ENCODE measurements at places on chromosomes 1 and 21.

GRCh38 chr1:95084317-95085176 is 11.8 kb upstream of the ALG14 start:
- DNase-seq = peak; percentile 27

DNA sequence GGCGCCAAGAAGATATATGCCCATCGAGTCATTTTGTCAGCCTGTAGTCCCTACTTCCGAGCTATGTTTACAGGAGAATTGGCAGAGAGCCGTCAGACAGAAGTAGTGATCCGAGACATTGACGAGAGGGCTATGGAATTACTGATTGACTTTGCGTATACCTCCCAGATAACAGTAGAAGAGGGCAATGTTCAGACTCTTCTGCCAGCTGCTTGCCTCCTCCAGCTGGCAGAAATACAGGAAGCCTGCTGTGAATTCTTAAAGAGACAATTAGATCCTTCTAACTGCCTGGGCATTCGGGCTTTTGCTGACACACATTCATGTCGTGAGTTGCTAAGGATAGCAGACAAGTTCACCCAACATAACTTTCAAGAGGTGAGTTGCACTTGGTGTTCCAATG is 19.1 kb downstream of the KLHL20 start:
- no peak for DNase-seq

- no peak for DNase-seq
These were observed 128.4 kb downstream of the CNIH3 start for GRCh38 chr1:224744521-224744920.

- no peak for DNase-seq
These were observed 257.7 kb upstream of the CSF3R start for GRCh38 chr1:36740446-36740845.

DNA sequence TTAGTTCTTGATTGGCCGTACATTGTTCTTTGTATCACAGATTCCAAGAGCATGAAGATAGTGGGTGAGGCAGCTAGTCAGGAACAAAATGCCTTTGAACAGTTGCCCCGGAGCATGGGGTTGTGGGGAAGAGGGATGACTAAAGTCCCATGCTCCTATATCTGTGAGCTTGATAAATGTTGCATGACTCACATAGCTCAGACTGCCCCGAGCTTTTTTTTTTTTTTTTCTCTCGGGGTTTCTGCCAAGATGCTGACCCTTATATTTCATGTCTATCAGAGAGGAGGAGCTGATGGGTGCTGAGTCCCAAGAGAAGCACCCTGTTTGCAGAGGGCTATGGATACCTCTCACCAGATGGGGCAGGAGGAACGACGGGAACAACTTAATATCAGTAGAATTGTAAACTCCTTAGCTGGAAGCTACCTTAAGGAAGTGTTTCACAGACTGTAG is 40.6 kb downstream of the SRRM1 start:
- DNase-seq = no peak

GRCh38 chr1:182087719-182088350 is 26.3 kb upstream of the ZNF648 start:
- DNase-seq = no peak

- no peak for DNase-seq
These were observed 18.0 kb downstream of the ADORA1 start for GRCh38 chr1:203145321-203146041.

DNA sequence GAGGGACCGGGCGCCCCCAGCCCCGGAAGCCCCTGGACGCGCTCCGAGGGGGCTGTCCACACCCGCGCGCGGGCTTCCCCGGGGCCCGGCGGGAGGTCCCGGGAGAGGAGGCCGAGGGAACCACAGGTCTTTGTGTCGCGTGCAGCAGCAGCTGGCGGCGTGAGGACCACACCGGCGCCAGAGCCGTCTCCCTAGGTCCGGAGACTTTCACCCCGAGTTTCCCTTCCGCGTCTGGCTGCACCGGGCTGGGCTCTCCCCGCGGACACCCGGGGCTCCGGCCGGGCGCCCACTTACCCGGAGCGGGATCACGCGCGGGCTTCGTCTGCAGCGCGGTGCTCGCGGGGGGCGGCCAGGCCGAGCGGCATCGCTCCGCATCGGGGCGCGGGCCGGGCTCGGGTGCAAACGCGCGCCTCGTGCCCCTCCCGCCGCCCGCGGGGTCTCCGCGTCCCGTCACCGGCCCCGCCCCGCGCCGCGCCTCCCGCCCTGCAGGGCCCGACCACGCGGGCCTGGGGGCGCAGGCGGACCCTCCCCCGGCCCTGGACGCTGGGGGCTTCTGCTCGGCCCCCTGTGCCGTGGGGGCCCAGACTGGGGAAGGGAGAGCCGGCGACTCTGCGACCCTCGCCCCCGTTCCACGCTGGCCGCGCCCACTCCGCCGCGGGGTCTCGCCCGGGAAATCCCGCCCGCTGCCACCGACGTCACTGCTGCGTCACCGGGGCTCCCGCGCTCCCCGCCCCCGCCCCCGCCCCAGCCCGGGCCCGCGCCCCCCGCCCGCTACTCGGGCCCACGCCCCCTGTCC is at the start of gene GNG4:
TSS of gene GNG4 (minus strand) at position 417 of the 796 bp plus-strand sequence. CDS start 65,946 bp downstream, outside the sequence.
- peak; percentile 41 for DNase-seq

GRCh38 chr1:28682840-28683239 is 14.3 kb downstream of the GMEB1 start:
- no peak for DNase-seq

- no peak for DNase-seq
These were observed 35.6 kb upstream of the GPR157 start for GRCh38 chr1:9164532-9164900.

DNA sequence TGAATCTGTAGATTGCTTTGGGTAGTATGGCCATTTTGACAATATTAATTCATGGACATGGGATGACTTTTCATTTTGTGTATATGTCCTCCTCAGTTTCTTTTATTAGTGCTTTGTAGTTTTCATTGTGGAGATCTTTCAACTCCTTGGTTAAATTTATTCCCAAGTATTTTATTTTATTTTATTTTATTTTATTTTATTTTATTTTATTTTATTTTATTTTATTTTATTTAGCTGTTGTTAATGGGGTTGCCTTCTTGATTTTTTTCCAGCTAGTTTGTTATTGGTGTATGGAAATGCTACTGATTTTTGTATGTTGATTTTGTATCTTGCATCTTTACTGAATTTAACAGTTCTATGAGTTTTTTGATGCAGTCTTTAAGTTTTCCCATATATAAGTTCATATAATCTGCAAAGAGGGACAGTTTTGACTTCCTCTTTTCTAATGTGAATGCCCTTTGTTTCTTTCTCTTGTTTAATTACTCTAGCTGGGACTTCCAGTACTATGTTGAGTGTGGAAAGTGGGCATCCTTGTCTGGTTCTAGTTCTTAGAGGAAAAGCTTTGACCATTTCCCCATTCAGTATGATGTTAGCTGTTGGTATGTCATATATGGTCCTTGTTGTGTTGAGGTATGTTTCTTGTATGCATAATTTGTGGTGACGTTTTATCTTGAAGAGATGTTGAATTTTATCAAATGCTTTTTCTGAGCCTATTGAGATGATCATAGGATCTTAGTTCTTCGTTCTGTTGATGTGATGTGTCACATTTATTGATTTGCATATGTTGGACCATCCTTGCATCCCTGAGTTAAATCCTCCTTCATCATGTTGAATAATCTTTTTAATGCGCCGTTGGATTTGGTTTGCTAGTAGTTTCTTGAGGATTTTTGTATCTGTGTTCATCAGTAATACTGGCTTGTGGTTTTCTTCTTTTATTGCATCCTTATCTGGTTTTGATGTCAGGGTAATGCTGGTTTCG is 14.3 kb downstream of the CEPT1 start:
- no peak for DNase-seq

- DNase-seq = no peak
These were observed 58.1 kb downstream of the NME7 start for GRCh38 chr1:169309178-169310166.

DNA sequence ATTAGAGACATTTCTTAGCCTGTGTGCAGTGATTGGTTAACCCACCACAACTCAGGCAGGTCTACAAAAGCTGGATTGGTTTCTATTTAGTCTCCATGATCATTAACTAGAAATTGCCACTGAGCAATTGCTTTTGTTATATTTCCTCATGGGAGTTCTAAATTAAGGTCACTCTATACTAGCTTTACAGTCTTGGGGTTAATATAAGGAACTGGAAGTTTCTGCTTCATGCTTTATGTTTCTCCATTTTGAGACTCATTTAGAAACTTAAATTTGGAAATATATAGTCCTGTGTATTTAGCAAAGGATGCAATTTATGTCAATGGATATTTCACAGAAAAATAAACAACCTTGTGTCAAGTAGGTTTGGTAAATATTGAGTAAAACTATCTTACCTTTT is 137.5 kb downstream of the HLX start:
- no peak for DNase-seq
